Stimulated activated CD4-positive, alpha-beta T cell treated with anti-CD3 and anti-CD28 coated beads, Interleukin-2, amount 100 ng/mL, for 24 hours (primary cell): ENCODE measurements at places on chromosomes 3 and 15.

DNA sequence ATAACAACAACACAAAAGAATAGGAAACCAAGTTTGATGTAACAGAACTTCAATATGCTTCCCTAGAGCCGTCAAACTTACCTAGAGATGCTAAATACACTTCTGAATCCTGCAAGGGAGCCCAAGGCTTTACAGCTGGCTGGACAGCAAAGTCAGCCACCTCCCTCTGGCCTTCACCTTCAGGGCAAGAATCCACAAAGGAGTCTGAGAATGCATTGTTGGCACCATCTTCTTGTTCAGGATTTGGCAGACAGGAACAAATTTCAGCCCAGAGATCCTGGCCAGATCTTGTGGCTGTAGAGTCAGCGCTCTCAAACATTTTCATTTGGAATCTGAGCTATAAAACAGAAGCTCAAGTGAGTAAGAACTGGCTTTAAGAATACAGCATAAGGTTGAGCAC, 2.2 kb downstream of the CCDC32 start:
- DNase-seq: no peak

- DNase-seq: no peak
Observed at GRCh38 chr3:40895109-40895508, 304.2 kb upstream of the CTNNB1 start.

DNA sequence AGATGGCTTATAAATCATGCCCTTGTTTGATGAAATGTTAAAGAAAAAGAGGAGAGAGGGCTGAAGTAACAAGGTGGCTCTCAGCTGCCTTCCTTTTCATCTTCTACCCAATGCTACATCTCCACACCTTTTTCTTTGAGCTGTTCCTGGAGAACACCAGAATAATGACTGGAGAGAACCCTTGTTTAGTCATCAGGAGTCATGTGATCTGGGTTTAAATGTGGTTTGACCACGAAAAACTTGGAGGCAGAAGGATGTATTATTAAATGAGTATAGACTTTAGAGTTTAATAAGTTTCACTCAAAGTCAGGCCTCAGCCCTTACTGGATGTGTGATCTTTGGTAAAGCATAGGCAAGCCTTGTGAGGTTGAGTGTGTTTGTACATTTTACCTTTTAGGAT, 230.3 kb upstream of the TBL1XR1 start:
- no peak for DNase-seq

DNA sequence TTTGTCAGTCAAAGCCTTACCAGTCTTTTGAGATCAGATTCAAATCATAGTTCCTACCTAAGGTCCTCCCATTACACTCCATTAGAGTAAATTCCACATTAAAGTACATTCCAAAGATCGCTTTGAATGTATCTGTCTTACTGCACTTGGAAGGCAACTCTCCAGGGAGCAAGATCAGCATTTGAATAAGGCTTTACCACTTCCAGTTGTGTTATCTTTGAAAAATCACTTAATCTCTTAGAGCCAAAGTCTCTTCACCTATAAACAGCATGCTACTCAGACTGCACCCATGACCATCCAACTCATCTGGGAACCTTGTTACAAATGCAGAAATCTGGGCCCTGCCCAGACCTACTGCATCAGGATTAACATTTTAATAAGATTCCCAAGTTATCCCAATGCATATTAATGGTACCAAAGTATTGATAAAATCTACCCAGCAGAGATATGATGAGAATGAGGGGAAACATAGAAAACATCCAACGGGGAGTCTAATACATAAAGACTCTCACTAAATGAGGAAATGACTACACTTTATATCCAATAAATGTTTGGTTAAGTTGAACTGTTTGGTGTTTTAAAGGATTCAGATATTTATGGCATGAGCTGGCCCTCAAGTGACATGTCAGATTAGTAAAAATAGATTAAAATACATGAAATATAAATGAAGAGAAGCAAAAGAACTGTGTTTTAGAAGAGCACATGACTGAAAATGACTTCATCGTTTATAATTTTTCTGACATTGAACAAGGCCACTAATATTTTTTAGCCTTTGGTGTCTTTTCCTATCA, 75.9 kb downstream of the TNIK start:
- no peak for DNase-seq

- DNase-seq: no peak
Observed at GRCh38 chr3:62531981-62532380, 158.6 kb upstream of the FEZF2 start.

DNA sequence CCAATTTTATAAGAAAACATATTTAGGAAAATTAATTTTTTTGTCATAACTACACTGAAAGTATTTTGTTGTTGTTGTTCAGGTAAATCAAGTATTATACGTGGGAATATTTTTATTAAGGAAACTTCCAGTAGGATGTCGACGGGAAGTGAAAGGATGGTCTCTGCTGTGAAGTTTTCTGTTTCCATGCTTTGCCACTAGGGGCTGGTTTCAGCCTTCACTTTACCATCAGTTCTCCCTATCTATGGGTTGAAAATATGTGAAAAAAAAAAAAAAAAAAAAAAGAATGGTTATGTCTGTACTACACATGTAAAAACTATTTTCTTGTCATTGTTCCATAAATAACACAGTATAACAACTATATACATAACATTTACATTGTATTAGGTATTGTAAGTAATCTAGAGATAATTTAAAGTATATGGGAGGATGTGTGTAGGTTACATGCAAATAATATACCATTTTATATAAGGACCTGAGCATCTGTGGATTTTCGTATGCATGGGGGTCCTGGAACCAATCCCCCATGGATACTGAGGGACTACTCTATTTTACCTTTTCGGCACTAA, 136.7 kb downstream of the SMAD6 start:
- DNase-seq: no peak

DNA sequence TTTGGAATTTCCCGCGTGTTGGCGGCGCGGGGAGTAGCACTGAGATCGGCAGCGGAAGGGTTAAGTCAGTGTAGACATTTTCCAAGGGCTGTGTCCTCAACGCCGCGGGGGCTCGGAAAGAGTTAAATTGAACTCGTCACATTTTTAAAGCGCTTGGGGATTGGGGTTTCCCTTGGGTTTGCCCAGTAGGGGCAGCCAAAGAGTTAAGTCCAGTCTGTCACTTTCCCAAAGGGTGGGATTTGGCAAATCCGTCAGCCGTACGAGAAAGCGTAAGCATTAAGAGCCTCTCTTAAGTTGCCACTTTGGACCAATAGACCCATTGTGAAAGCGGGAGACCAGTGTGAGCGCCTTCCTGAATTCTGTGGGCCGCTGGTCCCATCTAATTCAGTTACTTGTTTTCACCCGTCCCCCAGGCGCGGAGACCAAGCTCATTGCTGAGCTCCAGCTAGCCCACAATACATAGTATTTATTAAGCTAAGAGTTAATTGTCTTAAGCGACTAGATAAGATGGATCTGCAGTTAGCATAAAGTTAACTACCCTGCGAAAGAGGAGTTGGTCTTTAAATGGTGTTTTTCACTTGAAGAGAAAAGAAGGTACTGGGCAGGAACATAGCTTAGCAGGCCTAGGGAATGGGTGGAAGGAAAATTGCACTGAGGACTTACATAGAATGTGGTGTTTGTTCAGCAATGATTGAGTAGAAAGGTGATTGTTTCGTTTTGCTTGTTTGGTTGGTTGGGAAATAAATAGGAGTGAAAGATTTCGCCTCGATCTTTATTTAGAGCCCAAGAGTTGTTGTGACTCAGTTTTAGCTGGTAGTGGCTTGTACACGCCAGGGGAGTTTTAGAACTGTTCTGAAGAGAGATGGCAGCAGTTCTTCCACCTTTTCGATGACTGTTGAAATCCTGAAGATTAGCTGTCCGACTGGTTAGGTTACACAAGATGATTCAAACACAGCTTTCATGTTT, 932 bp downstream of the ARL8B start:
- peak; percentile 27 for DNase-seq

DNA sequence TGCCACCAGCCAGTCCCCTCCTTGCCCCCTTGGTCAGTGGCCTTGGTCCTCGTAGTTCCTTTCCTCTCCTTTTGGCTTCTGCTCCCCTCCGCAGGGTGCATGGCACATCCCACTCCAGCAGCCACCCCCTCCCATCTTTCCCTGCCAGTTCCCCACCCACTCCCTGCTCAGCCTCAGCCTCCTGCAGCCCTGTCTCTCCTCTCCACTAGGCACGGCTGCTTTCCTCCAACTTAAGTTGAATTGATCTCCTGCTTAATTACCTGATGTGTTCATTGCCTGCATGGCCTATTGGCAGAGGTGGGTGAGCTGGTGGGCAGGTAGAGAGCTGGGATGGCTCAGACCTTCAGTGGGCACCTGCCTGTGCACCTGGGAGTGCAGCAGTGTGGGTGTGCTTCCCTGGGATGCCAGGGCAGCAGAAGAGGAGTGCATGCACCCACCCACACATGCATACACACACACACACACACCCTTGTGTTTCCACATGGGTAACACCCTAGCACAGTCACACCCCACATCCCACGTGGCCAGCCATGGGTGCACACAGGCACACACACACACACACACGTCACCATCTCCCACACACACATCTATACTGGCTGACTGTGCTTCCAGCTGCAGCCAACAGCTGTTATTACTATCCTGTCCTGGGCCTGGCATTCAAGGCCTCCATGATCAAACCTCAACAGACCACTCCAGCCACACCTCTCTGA, 30.9 kb downstream of the C3orf18 start:
- DNase-seq: no peak

- no peak for DNase-seq
Observed at GRCh38 chr15:47266566-47266965, 450.7 kb upstream of the SEMA6D start.

GRCh38 chr3:176293276-176293675, 904.0 kb downstream of the TBL1XR1 start:
- DNase-seq: no peak

GRCh38 chr3:142946861-142947260, 16.6 kb downstream of the PAQR9 start:
- DNase-seq: no peak

- no peak for DNase-seq
Observed at GRCh38 chr15:58161436-58161930, 23.3 kb downstream of the AQP9 start.

DNA sequence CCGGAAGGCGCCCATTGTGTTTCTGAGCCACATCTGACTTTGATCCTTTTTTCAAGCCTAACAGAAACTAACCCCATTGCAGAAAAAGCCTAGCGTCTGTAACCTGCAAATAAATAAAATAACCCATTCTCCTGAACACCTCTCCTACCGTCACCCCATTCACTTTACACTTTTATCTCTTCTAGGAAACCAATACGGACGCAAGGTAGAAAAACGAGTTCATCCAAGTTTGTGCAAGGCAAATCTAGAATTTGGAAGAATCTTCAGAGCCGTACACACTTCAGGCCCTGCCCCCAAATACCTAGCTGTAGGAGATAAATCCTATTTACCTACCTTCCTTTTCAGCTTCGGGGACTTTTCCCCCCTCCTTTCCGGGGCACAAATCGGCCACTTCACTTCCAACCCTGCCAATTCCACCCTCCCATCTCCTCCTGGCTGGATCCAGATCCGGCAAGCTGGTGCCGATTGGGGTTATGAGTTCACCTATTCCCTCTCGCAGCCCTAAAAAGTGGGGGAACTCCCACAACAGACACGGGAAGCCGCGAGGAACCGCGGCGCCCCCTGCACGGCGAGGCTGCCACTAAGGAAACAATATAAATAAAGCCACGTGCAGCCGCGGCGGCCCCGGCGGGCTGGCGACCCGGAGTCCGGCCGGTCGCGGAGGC, 987 bp downstream of the PRTG start:
- peak; percentile 23 for DNase-seq

GRCh38 chr15:94059013-94059587, 172.3 kb upstream of the MCTP2 start:
- no peak for DNase-seq

DNA sequence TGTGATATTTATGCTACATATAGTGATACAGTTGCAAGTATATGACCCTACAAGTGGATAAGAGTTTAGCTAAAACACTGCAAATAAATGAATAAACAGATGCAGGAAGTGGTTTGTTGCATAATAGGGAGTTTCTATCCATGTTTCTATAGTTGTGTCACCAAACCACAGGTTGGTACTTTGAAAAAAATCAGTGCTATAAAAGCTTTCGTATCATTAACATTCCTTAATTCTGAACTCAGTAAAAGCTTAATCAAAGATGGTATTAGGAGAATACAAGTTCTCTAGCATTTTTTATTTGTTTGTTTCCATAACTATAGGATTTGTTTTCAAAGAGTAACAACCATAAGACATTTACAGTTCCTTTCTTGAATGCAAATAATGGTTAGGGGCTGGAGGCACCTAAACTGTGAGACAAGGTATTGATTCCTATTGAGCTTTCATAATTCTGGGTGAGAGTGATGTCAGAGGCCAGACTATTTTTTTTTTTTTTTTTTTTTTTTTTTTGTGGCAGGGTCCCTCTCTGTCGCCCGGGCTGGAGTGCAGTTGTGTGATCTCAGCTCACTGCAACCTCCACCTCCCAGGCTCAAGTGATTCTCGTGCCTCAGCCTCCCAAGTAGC, 29.6 kb downstream of the CPOX start:
- no peak for DNase-seq

GRCh38 chr3:52866427-52866826, 30.9 kb downstream of the STIMATE start:
- no peak for DNase-seq

- no peak for DNase-seq
Observed at GRCh38 chr15:69626095-69627066, 173.8 kb downstream of the RPLP1 start.

DNA sequence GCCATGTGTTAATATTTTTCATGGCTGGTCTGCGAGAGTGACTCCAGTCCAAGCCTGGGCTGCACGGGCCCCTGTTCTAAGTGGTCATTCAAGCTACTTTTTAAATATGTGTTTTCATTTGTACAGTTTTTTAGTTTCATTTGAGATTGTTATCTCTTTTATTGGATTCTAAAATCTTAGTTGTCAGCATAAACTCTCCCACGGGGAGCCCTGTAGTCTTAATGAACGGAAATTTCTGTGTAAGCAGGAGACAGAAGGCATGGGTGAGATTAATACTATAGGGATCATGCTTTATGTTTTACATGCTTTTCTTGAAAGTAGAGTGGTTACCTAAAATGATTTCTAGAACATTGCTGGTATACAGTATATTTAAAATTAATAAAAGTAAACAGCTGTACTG, 373.1 kb upstream of the SLCO3A1 start:
- DNase-seq: no peak

- no peak for DNase-seq
Observed at GRCh38 chr15:81469154-81469553, 95.1 kb upstream of the TMC3 start.

DNA sequence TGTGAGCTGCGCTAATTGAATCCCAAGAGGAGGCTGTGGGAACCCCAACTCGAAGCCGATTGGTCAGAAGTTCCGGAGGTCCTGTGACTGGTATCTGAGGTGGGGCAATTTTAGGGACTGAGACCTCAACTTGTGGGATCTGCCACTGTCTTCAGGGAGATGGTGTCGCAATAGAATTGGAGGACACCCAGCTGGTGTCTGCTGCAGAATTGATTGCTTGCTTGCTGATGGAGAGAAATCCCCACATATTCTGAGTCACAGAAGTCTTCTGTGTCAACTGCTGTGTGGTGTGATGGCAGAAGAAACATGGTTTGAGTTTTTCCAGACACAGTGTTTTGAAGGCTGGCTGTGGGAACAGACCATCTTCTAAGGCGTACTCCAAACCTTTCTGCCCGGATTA, 99.7 kb upstream of the PLXNA1 start:
- DNase-seq: no peak
